Left renal cortex interstitium (tissue), 4 donors: ENCODE measurements at places on chromosomes 12 and 14.

DNA sequence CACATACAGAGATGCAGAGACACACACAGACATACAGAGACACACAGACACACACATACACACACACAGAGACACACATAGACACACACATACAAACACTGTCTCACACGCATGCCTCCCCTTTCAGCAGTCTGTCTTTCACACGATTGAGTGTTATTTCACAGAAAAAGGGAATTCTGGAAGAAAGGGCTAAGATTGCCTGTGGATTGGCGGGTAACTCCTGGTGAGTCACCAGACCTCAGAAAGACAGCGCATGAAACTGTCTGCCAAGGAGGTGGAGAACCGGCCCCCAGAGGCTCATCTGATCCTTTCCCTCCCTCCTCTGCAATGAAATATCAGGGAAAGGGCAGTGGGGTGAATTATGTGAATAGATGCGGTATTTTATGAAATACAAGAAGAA lies 127.2 kb upstream of the GSC start:
- DNase-seq, result no peak

- no peak for DNase-seq
Measured at GRCh38 chr12:105507311-105508038, 177.0 kb downstream of the C12orf75 start.

DNA sequence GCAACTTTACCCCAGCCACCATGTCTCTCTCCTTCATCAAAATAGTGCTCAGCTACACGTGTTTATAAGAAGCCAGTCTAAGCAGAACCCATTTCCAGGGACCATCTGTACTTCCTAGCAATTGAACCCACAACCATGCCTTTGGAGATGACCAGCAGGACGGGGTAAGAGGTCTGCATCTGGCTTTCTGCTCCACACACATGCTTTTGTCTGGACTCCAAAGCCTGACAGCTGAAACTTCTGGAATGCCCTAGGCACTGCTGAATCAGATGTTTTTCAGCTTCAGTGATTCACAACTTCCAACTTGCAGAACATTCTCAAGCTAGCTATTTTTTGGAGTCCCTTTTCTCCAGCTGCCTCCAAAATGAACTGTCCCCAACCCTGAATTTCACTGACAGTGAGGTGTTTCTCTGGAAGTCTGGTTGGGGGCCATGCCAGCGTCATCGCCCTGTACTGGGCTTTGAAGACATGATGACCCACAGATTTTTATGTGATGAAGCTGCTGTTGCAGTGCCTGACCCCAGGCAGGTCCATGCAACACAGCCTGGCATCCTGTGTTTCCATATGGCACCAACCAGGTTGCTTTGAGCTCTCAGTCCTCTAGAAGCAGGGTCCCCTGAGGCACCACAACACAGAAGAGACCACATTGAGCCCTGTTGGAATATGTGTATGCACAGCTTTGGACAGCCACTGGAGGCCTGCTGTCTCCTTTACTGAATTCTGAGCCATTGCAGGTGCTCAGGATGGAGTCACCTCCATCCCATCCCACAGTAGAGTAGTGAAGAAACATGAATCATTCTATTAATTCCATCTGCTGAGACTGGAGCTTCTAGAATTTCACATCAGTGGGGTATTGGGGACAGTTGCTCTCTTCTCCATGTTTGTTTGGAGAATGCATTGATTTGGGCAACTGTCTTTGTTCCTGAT lies 80.2 kb downstream of the NUAK1 start:
- no peak for DNase-seq

DNA sequence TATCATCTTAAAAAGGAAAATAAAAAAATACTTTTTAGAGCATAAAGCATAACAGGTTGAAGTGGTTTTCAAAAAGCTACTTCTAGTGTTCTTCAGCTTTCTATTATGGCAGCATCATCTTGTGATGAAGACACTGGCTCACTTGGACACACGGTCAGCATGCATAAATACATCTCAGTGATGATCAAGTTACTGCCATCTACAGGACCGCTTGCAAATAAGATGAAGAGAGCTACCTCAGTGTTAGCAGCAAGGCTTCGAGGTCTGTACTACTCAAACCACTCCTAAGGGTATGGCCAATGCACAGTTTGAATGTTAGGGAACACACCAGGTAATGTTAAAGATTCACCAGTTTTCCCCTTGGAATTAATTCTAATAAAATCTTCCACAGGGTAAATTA lies 58.8 kb downstream of the GALC start:
- DNase-seq, result no peak

DNA sequence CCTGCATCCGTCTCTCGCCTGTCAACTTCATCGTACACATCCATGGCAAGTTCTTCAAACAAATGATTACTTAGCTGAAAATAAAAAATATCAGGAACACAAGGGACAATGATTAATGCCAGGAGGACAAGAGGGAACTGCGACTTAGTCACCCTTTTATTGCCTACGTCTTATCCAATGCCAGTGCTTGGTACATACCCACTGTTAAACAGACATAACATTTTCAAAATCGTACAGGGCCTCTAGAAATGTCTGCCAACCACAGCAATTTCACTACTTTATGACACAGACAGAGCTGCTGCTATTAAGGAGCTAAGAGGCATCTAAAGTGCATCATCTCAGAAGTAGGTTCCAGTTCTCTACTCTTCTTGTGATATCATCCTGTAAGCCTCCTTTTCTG lies 34.6 kb downstream of the GIT2 start:
- DNase-seq, result no peak

- no peak for DNase-seq
Measured at GRCh38 chr12:71045781-71046180, 112.0 kb downstream of the TSPAN8 start.
